ENCODE measurements at places on chromosomes 4 and X. TPM values are rescaled to one million over a fixed set of nuclear protein-coding genes. Genes with fewer than 3 reads are reported as not detected.

STK32B gene
- total RNA-seq, result 14.8 TPM

KLHL4 gene
- under 0.01 TPM for total RNA-seq

MAGEA2 gene
- not detected for total RNA-seq

ARMCX5 gene
- 17.8 TPM for total RNA-seq

MCF2 gene
- total RNA-seq, result under 0.01 TPM

IRS4 gene
- not detected for total RNA-seq

GEMIN8 gene
- total RNA-seq, result 22.4 TPM

SPANXD gene
- total RNA-seq, result not detected

PAGE2B gene
- total RNA-seq, result not detected

XK gene
- total RNA-seq, result 1.6 TPM

SH2D1A gene
- 5.9 TPM for total RNA-seq

FAM241A gene
- total RNA-seq, result 1.3 TPM

OPN1MW2 gene
- total RNA-seq, result not detected

DNA sequence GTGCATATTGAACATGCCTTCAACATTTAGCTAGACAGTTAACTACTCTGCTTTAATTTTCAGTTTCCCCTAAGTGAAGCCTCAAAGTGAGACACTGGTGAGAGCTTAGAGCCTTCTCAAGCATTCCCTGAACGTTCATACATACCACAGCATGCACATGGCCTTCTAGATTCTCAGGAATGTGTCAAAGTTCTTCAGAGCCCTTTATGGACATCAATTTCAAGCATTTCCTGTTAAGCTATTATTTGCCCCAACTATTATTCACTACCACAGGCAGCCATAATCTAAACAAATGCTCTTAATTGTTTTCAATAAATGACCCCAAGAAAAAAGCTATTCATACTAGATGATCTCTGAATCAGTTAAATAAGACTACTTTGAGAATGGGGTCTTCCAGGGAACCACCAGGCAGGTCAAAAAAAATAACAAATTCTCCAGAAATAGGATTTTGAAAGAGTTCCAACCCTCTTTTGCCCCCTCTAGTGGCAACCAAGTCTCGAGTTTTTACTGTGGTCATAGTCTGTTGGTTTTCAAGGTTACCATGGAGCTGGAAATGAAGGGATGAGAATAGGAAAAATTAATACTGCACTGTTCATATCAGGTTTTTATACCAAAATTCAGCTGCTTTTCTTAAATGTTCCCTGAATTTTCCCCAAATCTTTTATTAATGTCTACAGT is 235.4 kb downstream of the RAB28 start:
- no peak for DNase-seq

DNA sequence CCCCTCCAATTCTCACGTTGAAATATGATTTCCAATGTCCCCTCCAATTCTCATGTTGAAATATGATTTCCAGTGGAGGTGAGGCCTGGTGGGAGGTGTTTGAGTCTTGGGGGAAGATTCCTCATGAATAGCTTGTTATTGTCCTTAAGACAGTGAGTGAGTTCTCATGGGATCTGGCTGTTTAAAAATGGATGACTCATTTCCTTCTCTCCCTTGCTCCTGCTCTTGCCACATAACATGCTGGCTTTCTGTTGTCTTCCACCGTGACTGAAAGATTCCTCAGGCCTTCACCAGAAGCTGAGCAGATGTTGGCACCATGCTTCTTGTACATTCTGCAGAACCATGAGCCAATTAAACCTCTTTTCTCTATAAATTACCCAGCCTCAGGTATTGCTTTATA is 346.8 kb upstream of the TECRL start:
- DNase-seq, result no peak

DNA sequence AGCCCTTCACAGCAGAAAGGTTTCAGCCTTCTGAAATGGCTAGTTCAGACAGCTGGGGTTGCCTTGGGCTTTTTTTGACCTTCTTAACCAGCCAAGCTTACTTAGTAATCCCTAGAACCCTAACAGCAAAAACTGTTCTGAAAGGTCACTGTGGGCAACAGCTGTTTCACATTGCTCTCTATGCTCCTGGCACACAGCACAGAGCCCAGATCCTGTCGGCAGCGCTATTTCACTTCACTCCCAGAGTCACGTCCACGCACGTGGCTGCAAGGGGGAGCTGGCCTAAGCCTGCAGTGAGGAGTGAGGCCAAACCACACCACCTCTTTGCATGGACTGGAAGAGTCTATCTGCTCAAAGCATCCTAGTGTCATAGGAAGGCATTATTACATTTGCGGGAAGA is 32.0 kb upstream of the STS start:
- DNase-seq, result no peak

DNA sequence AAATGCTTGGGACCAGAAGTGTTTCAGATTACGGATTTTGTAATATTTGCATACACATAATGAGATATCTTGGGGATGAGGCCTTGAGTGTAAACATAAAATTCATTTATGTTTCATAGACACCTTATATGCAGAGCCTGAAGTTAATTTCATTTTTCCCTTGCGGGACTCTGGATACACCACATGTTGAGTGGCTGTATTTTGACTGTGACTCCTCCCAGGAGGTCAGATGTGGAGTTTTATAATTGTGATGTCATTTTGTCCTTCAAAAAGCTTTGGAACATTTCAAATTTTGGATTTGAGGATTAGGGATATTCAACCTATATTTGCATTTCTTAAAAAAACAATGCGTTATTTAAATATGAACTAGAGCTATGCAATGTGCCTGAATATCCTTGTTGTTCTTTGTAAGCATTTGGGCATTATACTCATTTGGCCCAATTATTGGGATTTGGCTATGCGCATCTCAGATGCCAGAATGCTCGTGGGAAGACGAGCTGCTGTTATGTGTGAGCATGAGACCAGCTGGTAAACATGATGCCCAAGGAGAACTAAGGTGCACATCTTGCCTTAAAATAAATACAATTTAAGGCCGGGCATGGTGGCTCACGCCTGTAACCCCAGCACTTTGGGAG is 223.0 kb upstream of the STS start:
- no peak for DNase-seq

- no peak for DNase-seq
These were observed 19.1 kb upstream of the FRYL start for GRCh38 chr4:48799157-48799556.

- no peak for DNase-seq
These were observed 261.8 kb downstream of the MID1IP1 start for GRCh38 chrX:39063037-39063436.

DNA sequence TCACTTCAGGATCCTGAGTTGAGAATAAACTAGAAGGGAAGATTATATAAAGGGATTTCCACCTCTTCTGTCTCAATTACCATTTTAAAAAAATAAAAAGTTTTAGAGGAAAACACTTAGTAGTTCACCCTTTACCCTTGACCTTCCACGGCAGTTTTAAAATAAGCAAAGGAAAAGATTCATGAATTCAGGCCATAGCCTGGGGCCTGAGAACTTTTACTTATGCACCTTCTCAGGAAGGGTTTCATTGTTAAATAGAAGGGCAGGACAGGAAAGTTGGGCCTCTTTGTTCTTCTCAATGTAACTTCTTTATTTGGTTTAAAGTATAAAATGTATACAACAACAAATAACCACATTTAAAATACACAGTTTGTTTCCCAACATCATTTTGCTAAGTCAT is 54.9 kb downstream of the PKD2 start:
- DNase-seq, result no peak

DNA sequence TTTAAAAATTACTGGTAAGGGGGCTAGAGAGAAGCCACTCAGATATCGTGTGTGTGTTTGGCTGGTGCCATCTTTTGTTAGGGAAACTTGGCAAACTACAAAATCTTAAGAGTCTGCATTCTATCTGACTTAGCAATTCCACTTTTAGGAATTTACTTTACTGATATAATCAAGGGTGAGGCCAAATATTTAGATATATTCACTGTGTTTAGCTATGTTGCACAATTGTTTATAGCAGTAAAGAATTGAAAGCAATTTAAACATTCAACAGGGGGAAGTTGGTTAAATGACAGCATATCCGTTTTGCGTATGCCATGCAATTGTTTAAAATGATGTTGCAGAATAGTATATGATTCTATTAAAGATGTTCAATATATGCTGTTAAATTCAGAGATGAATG is 6.4 kb upstream of the HERC3 start:
- no peak for DNase-seq

DNA sequence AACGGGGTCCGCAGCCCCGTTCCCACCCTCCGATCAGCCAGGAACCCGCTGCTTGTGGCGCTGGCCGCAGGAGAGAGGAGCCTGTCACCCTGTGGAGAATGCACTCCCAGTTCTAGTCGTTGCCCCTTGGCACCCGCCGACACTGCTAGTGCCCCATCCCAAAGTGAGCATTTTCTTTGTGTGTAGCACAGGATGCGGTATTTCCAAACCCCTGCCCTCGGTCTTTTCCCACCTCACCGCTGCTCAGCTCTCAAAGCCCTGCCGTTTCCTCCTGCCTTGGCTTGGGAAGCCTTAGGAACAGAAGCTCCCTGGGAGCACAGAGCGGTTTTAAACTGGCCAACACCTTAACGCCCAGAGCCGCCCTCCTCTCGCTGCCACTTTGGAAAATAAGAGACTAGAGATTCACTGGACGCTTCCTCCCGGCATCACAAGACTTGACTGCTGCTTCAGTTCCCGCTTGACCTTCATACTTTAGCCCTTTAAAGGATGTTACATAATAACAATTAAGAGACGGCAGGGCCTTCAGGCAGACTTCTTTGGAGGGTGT is 772 bp downstream of the CYP4V2 start:
- DNase-seq, result peak; percentile 18

DNA sequence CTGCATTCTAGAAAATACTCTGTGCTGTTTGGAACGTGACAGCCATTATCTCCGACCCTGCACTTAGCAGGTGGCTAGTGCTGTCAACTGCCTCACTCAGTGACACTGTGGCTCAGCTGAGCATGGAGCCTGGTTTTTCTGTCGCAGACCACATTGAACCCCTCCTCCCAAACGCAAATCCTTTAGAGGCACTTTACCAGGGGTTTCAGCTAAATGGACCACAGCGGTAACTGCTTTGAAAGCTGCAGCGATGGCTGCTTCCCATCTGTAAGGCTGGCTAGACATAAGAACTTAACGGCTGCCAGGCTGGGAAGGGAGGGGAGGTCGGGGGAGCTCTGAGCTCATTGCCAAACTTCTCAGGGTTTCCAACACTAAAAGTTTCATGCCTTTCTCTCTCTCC is 8.1 kb downstream of the SLC34A2 start:
- DNase-seq, result no peak

- DNase-seq, result no peak
These were observed 222.6 kb downstream of the NDST4 start for GRCh38 chr4:114890773-114891172.

DNA sequence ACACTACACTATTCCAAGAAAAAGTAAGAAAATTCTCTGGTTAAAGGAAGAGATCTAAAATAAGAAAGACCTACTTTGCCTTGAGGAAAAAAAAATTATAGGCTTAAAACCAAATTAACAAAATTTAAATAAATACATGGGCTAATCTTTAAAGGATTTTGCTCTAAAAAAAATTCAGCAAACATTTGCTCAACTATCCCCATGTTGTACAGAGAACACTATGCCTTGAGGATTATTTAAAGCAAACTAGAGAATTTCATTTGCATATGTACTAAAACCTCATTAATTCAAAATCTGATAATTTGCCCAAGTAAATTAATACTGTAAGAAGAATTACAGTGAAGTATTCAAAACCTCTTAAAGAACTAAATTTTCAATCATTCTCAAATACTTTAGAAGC is 71.6 kb upstream of the KCNIP4 start:
- no peak for DNase-seq

- DNase-seq, result no peak
These were observed at the start of gene ARHGEF38 for GRCh38 chr4:105551965-105552746. TSS of gene ARHGEF38 (plus strand) at chr4:105552620. CDS start at chr4:105552766, 146 bp downstream.

GRCh38 chr4:85078016-85078415 is 111.5 kb upstream of the WDFY3 start:
- DNase-seq, result no peak

DNA sequence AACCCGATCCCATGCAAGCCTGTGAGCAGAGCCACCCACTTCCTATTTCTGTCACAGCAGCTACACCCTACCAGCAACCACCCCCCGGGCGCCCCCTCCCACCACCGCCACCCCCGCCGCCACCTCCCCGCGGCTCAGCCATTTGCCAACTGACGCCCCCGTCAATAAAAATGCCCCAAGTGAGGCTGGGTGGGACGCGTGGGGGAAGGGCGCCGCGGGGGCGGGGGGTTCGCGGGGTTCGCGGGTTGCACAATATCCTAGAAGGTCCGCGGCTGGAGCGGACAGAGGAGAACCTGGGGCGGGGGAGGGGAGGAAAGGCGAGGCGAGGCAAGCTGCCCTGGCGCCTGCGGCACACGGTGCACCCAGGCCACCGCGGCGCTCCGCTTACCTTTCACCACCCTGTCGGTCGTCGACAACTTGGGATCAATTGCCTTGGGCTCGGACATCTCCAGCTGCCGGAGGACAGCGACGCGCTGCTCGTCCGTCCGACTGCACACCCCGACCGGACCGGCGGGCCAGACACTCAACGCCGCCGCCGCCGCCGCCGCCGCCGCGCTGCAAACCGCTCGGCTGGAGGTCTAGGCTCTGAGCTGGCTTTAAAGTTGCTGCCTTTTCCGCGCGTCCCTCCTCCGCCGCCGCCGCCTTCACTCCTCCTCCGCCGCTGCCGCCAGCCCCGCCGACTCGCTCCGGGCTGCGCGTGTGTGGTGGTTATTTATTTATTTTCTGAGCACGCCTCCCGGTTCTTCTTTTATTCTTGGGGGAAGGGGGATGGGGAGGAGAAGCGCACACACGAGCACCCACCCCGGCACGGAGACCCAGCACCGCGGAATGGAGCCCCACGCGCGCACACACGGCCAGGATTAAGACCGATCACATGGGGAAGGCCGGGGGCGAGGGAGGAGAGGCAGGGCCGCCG is 717 bp downstream of the PPP3CA start:
- DNase-seq, result peak; percentile 47

- DNase-seq, result no peak
These were observed 27.4 kb downstream of the PRSS12 start for GRCh38 chr4:118325431-118325830.

DNA sequence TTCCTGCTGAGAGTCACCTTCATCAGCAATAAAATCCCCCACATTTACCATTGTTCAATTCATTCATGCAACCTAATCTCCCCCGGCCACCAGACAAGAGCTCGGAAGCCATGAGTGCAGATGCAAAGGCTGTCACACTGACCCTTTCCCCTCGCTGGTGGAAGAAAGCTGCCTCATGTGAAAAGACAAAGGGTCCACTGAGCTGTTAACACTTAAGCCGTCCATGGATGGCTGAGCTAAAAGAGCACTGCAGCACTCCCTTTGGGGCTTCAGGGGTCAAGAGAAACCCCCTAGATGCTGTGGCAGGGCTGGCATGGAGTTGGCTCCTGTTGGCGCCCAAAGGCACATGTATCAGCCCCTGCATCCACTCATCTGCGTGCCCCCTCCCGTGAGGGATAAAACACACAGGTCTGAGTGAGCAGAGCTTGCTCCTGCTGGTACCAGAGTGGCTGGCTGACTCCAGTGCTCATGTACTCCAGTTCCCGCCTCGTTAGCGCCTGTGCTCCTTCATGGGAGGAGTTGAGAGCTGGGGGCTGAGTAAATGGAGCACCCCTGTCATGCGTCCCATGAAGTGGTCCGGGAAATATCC is 216.5 kb downstream of the PDHA2 start:
- no peak for DNase-seq
